Activated CD8-positive, alpha-beta memory T cell treated with anti-CD3 and anti-CD28 coated beads, Interleukin-2, amount 10 ng/mL, durations not matched to agents 7 days and 5 days (primary cell): ENCODE measurements at places on chromosomes 2 and 18. TPM values are rescaled to one million over a fixed set of nuclear protein-coding genes. Genes with fewer than 3 reads are reported as not detected.

GRCh38 chr2:112481528-112482233 lies at the start of gene TTL:
Gene TTL, plus strand, starts transcription at chr2:112482156. Its CDS starts 189 bp downstream, at chr2:112482345.
- peaks cover 17% of the 10 kb centered on the region for H3K36me3 ChIP-seq
- DNase-seq: peak; percentile 74
- peaks cover 27% of the 10 kb centered on the region for H3K4me1 ChIP-seq
- peak within 1 kb of the TSS; percentile 94 for H3K4me3 ChIP-seq
- H3K27ac ChIP-seq: peak within 1 kb of the TSS; percentile 88

DNA sequence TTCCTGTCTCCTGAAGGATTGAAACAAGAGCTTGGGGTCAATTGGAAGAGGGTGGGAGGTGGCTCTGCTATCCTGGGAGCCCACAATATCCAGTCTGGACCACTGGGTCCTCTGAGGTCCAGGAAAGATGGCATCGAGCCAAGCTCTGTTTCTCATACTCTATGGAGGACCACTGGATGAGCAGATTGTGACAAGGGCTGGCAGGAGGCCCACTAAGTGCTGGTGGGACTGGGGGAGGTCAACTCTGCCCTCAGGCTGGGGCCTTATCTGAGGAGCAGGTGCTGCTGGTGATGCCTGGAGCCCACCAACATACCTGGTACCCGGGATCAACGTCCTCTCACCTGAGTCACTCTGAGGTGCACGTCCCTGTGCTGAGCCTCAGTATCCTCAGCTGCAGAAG lies 142.4 kb downstream of the NDUFA10 start:
- peaks cover 24% of the 10 kb centered on the region for H3K27me3 ChIP-seq
- H3K36me3 ChIP-seq: peaks cover 2% of the 10 kb centered on the region
- H3K27ac ChIP-seq: no peak overlapping the region
- DNase-seq: no peak
- no peak overlapping the region for H3K4me3 ChIP-seq
- H3K4me1 ChIP-seq: no peaks in the 10 kb centered on the region

The PSME4 gene
- total RNA-seq: 57.0 TPM

The ACADL gene
- total RNA-seq: not detected

- no peaks in the 10 kb centered on the region for H3K36me3 ChIP-seq
- H3K27me3 ChIP-seq: peaks cover 40% of the 10 kb centered on the region
- DNase-seq: peak; percentile 48
- H3K4me1 ChIP-seq: no peaks in the 10 kb centered on the region
- no peak overlapping the region for H3K4me3 ChIP-seq
These were observed 178.7 kb downstream of the CLIP4 start for GRCh38 chr2:29293830-29294438.

- H3K27ac ChIP-seq: no peak overlapping the region
- no peak overlapping the region for H3K4me3 ChIP-seq
- H3K4me1 ChIP-seq: no peaks in the 10 kb centered on the region
- H3K27me3 ChIP-seq: peaks cover 17% of the 10 kb centered on the region
- H3K36me3 ChIP-seq: no peaks in the 10 kb centered on the region
- no peak for DNase-seq
These were observed 56.3 kb upstream of the TANC1 start for GRCh38 chr2:158912112-158912511.

The LONRF2 gene
- 0.21 TPM for total RNA-seq

- H3K4me1 ChIP-seq: peaks cover 51% of the 10 kb centered on the region
- H3K4me3 ChIP-seq: no peak overlapping the region
- no peaks in the 10 kb centered on the region for H3K27me3 ChIP-seq
These were observed 22.9 kb upstream of the DARS1 start for GRCh38 chr2:136008205-136008865.

GRCh38 chr2:48600917-48601316 lies 16.7 kb upstream of the GTF2A1L start:
- no peak overlapping the region for H3K27ac ChIP-seq
- no peak overlapping the region for H3K4me3 ChIP-seq
- no peak for DNase-seq
- H3K36me3 ChIP-seq: no peaks in the 10 kb centered on the region
- H3K4me1 ChIP-seq: no peaks in the 10 kb centered on the region
- H3K27me3 ChIP-seq: no peaks in the 10 kb centered on the region

DNA sequence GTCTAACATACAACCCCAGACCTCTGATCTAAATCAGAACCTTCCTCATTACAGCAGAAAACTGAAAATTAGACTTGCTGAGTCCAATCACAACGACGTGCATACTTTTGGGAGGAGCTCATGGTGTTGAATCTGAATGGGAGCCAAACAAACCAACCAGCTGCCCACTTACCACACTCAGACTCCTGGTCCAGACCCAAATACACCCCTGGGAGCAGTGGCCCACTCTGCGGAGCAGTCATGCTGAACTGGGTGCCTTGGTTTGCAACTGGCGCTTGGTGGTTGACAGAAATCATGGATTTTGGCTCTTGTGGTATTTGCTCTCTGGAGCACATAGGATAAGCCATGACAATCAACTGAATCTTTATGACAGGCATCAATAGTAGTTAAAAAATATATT lies 253.6 kb upstream of the TNP1 start:
- peaks cover 4% of the 10 kb centered on the region for H3K4me1 ChIP-seq
- no peak overlapping the region for H3K27ac ChIP-seq
- H3K27me3 ChIP-seq: no peaks in the 10 kb centered on the region
- H3K4me3 ChIP-seq: no peak overlapping the region
- no peaks in the 10 kb centered on the region for H3K36me3 ChIP-seq
- no peak for DNase-seq

The LBX2 gene
- total RNA-seq: 1.3 TPM

- peaks cover 31% of the 10 kb centered on the region for H3K4me1 ChIP-seq
- DNase-seq: no peak
These were observed 25.0 kb upstream of the SPP2 start for GRCh38 chr2:234025466-234025865.

- DNase-seq: no peak
- no peak overlapping the region for H3K4me3 ChIP-seq
- no peak overlapping the region for H3K27ac ChIP-seq
These were observed 13.2 kb downstream of the CEP76 start for GRCh38 chr18:12689256-12689850.

GRCh38 chr2:155583674-155584195 lies 748.8 kb downstream of the NR4A2 start:
- DNase-seq: no peak
- no peak overlapping the region for H3K27ac ChIP-seq
- no peaks in the 10 kb centered on the region for H3K36me3 ChIP-seq

The RAB6C gene
- not detected for total RNA-seq

DNA sequence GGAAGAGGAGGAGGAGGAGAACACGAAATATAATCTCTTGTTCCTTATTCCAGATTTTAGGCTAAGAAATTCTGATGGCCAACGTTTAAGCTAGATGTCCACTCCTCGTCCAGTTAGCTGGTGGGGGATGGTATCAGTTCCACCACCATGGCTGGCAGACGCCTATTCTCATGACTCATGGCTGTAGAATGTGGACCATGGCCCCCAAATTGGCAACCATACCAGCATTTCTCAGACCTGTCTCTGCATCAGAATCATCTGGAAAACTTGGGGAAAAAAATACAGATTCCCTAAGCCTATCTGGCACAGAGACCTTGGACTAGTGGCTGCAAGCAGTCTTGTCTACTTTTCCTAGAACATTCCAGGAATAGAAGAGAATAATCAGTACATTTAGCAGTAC lies 267.7 kb upstream of the SIX2 start:
- peaks cover 22% of the 10 kb centered on the region for H3K27me3 ChIP-seq
- H3K4me3 ChIP-seq: no peak overlapping the region
- DNase-seq: no peak
- peaks cover 2% of the 10 kb centered on the region for H3K4me1 ChIP-seq

- peak overlapping the region; percentile 56 for H3K4me3 ChIP-seq
- peaks cover 26% of the 10 kb centered on the region for H3K36me3 ChIP-seq
- no peak for DNase-seq
- peak overlapping the region; percentile 93 for H3K27ac ChIP-seq
- H3K4me1 ChIP-seq: peaks cover 86% of the 10 kb centered on the region
These were observed 73.8 kb downstream of the ANKRD44 start for GRCh38 chr2:197236816-197237215.
